ENCODE measurements at places on chromosomes 3 and 15. TPM values are rescaled to one million over a fixed set of nuclear protein-coding genes. Genes with fewer than 3 reads are reported as not detected.

PLSCR2 gene
- not detected for total RNA-seq

DHFR2 gene
- 8.1 TPM for total RNA-seq

RUBCN gene
- 28.0 TPM for total RNA-seq

CPNE9 gene
- total RNA-seq: 0.49 TPM

ARGFX gene
- total RNA-seq: not detected

LRRC3B gene
- 44.5 TPM for total RNA-seq

TMCO5A gene
- not detected for total RNA-seq

DPPA2 gene
- not detected for total RNA-seq

FSD2 gene
- not detected for total RNA-seq

IGF2BP2 gene
- 15.2 TPM for total RNA-seq

PLAAT1 gene
- total RNA-seq: 11.3 TPM

ZPLD1 gene
- under 0.01 TPM for total RNA-seq

NR2E3 gene
- not detected for total RNA-seq

PTH1R gene
- 0.98 TPM for total RNA-seq

GOLGA6D gene
- under 0.01 TPM for total RNA-seq

MESP2 gene
- total RNA-seq: not detected

CCR9 gene
- total RNA-seq: not detected

KLHL40 gene
- not detected for total RNA-seq

CYP11A1 gene
- not detected for total RNA-seq

SMCO1 gene
- not detected for total RNA-seq

GOLGA6L9 gene
- 7.9 TPM for total RNA-seq

CLEC3B gene
- total RNA-seq: 19.2 TPM

SI gene
- not detected for total RNA-seq

TLR9 gene
- not detected for total RNA-seq

UNC45A gene
- total RNA-seq: 26.1 TPM

IL1RAP gene
- 13.5 TPM for total RNA-seq

CHRM5 gene
- total RNA-seq: 1.2 TPM

ROBO1 gene
- total RNA-seq: 278 TPM

CPLX3 gene
- 0.49 TPM for total RNA-seq

SEMA3B gene
- total RNA-seq: 3.2 TPM

USP19 gene
- 42.8 TPM for total RNA-seq

ZNF80 gene
- total RNA-seq: not detected

TRIM42 gene
- total RNA-seq: not detected

DUOXA1 gene
- total RNA-seq: under 0.01 TPM

SLC24A1 gene
- total RNA-seq: 2.2 TPM
